KBM-7 (cell line): ENCODE measurements at places on chromosomes 7 and 10.

- DNase-seq, result no peak
Measured at GRCh38 chr10:73810358-73810734, 1.1 kb downstream of the NDST2 start.

DNA sequence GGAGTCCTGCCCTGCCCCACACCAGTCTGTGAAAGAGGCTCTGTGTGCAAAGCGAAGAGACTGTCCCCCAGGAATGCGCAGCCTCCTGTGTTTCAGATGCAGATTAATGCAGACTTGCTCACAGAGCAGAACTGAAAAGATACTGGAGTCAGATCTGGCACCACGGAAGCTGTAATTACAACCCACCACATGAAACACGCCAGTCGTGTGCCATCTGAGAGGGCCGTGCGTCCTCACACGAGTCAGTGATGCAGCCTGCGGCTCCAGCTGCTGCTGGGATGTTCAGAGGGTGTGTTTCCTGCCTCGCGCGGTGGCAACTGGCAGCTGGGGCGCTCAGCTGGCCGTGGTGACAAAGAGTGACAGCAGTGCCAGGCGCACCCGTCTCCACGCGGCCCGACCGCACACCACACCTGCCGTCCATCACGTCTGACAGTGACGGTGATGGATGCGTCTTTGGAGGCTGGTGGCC is 50.0 kb downstream of the NKX6-2 start:
- no peak for DNase-seq

- DNase-seq, result no peak
Measured at GRCh38 chr7:96127746-96128145, 194.2 kb downstream of the SLC25A13 start.

DNA sequence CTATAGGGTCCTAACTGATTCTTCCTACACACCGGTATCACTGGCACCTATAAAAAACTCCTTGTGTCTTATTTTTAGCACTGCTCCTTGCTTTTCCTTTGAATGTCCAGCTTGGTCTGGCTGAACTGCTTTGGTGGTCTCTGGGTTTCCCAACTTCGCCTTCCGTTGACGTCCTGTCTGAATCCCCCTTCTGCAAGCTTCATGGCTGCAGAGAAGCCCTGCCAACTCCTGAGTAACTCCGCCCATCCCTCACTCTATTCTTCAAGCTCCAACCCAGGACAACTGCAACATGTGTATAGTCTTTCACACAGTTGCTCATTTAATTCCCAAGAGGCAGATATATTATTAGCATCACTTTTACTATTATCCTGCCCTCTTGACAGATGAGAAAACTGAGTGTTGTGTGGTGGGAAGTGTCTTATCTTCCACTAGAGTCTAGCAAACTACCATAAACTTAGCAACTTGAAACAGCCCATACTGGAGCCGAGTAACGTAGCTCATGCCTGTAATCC is 40.9 kb downstream of the MTURN start:
- DNase-seq, result no peak

DNA sequence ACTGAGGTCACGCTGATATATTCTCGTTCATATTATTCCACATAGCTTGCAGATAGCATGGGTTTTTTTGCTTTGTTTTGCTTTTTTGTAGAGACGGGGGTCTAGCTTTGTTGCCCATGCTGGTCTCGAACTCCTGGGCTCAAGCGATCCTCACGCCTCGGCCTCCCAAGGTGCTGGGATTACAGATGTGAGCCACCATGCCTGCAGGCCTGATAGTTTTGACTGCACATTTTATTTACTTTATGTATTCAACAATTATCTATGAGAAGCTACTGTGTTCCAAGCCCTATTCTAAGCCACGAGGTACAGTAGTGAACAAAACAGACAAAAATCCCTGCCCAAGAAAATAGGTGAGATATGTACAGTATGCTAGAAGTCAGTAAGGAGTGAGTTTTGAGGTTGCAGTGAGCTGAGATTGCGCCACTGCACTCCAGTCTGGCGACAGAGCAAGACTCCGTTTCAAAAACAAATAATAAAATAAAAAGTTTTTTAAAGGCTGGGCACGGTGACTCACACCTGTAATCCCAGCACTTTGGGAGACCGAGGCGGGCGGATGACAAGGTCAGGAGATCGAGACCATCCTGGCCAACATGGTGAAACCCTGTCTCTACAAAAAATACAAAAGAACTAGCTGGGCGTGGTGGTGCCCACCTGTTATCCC is 1.3 kb upstream of the YWHAG start:
- DNase-seq, result no peak

- DNase-seq, result no peak
Measured at GRCh38 chr7:24842449-24843241, 85.4 kb upstream of the GSDME start.

- no peak for DNase-seq
Measured at GRCh38 chr7:4500812-4501211, 181.3 kb upstream of the FOXK1 start.

GRCh38 chr7:80318081-80318480 is 183.4 kb downstream of the GNAI1 start:
- no peak for DNase-seq

DNA sequence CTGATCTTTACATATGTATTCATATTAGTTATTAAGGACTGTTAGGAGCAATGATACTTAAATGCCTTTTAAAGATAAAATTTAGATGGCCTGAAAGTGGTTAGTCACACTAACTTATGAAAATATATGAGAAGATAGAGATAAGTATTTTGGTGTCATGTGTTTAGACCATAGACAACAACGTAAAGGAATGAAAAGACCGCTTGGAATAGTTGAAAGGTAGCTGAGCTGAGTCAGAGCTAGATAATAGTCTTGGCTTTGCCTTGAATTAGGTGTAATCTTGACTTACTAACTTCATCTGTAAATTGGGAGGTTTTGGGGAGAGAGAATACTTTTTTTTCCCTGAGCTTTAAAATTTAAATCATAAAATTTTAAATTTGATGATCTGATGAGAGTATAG is 127.0 kb downstream of the LYZL1 start:
- DNase-seq, result no peak

DNA sequence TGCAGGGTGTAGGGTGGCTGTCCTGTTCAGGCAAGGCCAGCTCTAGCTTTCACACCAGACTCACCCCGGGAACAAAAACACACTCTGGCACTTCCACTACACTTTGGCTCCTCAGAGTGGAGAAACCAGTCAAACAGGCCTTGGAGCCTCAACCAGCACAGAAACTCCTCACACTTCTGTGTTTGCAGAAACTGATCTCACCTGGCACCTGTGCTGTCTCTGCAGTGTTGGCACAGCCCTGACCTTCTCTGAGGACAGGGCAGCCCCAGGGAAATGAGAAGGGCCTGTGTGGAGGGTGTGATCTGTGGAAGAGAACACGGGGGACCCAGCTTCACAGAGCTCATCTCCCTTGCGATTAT is 4.1 kb upstream of the CALML5 start:
- no peak for DNase-seq

DNA sequence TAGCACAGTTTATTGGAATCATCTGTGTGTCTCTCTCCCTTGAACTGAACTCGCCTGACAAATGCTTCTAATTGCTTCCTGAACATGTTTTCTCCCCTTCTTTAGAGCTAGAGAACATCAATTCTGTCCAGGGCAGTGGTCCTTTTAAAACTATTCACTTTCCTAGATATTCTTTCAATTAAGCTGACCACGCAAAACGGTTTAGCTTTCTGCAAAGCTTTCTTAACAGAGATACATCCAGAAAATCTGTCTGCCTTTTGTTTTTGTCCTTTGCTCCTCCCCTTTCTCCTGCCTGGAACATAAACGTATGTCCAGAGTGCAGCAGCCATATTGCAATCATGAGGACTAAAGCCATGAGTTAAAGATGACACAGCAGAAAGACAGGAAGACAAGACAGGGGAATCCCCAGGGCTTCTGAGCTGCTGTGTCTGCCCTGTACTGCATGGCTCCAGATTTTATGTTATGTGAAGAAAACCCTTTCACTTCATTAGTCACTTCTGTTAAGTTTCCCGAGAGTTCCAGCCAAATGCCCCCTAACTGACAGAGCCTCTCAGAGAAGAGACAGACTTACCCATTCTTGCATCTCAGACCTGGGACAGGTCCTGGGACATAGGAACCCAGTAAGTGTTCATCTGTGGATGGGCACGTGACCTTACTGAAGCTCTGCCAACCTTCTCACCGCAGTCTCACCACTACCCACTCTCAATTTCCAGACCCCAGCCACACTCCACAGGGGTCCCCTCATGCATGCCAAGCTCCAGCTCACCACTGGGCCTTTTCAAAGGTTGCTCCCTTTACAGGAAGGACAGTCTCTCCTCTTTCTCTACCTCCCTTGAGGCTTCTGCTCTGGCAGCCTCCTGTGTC is 35.0 kb upstream of the CPXM2 start:
- no peak for DNase-seq

DNA sequence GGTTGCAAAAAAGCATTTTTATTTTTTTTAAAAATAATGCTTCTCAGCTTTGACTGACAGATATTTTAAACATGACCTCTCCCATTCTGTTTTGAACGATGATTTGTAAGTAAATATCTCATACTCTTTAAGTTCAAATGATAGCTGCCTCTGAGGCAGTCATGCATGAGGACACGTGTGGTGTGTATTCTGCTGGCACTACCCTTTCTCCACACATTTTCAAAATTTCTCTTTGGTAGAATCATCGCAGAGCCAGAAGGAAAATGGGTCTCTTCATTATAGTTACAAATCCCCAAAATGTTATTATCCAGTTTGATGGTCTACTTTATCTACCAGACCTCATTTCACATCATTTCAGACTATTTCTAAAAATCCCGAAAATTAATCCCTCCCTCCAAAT is 55.1 kb downstream of the FZD1 start:
- DNase-seq, result no peak

- DNase-seq, result peak; percentile 44
Measured at GRCh38 chr10:78547397-78547796, 513.7 kb downstream of the RPS24 start.

DNA sequence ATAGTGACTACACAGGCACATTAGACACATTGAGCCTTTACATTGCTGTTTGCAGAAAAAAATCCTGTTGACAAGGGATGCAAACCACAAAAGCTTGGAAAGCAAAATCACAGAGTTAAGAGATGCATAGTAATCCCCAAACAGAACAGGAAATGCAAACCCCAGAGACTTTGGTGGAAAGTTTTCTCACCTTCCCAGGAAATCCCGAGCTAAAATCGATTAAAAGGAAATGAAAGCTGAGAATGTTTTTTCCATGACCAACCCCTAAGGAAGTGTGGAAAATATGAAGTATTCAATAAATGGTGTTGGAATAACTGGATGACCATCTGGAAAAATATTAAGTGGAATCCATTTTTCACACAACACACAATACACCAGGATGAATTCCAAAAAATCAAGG is 598.7 kb downstream of the GRID1 start:
- no peak for DNase-seq

DNA sequence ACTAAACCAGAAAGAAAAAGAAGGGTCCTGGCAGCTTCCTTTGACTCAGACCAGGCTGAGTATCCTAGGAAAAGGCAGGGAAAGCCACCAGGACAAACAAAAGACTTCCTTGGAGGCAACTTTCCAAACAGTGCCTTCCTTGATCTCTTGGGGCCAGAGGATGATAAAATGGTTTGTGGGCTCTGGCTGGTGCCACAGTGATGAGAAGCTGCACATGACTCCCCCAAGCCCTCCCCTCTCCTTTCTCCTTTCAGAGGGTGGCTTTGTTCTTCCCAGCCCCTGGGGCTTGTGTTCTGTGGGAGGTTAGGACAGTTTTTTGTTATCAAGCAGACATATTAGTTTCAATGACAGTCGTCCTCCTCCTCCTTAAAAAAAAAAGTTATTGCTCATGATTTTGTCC is 183.2 kb downstream of the SEM1 start:
- no peak for DNase-seq

GRCh38 chr10:58674251-58674650 is 161.6 kb downstream of the BICC1 start:
- DNase-seq, result no peak

- no peak for DNase-seq
Measured at GRCh38 chr10:100401631-100402328, 54.7 kb downstream of the SCD start.

GRCh38 chr7:45627691-45628456 is 53.7 kb downstream of the ADCY1 start:
- DNase-seq, result no peak

DNA sequence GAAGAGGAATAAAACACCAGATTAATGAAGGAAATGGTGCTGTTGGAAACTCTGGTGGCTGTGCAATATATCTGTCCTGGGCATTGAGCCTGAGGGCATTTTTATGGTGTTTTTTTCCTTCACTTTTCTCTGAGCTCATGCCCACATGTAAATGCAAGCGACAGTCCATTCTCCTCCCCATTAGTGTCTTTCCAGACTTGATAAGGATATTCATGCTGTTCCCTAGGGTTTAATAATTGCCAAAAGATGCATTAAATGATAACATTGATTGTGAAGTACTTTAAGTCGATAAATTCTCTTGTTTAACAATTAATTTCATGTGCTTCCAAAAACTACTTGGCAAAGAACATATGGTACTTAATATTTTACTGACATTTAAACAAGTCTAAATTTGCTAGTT is 384.7 kb downstream of the MDFIC start:
- no peak for DNase-seq

GRCh38 chr7:96359876-96360275 is 38.0 kb upstream of the SLC25A13 start:
- no peak for DNase-seq

GRCh38 chr10:3699916-3700315 is 85.1 kb downstream of the KLF6 start:
- DNase-seq, result no peak

DNA sequence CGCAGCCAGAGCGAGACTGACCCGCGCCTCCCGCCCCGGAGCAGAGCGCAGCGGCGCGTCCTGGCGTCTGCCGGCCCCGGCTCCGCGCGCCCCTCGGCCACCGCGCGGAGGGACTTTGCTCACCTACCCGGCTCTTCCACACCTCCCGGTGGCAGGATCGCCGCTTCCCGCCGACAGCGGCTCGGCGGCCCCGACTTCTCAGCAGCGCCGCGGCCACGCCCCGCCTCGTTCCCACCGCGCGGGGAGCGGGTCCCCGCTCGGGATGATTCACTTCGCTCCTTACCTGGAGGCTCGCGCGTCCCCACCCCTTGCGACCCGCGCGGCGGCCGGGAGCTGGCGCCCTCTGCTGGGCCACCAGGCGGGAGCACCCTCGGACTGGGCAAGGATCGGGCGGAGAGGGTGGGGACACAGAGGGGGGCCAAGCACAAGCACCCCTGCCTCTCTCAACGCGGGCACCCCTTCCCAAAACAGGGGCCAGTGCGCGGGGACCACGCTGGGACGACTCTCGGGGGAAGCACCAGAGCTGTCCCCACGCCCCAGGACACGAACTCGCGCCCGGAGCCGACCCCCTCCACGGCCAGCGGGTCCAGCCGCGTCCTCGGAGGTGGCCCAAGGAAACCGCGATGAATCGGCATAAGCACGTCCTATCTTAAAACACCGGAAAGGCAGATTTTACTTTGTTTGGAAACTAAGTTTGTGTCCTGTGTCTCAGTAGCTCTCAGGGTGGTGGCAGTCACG is 101.0 kb upstream of the SVIL start:
- DNase-seq, result peak; percentile 91
